NCI-H1048 (cell line): ENCODE measurements at places on chromosomes 6 and 20.

DNA sequence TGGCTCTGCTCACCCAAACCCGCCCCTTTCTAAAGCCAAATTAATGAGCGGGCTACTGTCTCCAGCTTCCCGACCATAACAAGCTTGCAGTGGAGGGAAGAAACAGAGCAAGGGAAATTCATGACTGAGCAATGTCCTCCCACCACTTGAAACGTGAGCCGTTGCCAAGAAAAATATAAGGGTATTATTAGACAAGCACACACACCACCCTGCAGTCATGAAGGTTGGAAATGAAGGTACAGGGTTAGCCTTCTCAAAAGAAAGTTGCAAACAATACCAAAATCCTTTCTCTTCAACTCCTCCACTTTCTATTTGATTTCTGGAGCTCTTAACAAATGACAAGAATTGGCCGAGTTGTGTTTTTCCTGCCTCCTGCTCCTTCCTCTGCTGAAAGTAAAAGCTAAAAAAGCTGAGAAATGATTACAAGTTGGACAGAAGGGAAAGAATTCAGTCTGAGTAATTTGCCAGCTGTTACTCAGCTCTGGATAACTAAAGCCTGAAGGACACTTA is 151.1 kb upstream of the B3GAT2 start:
- no peak for DNase-seq

DNA sequence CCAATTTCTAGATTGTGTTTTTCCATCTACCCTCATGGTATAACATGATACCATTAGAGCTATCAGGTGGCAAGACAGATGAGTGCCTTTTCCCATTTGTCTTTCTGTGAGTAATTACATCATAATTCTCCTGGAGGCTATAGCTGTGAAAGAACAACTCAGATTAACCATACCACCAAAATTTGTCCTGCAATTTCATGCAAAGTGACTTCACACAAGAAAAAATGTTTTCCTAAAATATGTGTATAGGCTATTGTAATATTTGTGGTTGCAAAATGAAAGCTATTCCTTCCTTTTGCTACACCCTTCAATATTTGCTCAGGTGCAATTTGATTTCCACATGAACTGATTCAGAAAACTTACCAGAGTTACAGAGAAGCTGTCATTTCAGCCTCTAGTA is 547.7 kb upstream of the ID4 start:
- no peak for DNase-seq

DNA sequence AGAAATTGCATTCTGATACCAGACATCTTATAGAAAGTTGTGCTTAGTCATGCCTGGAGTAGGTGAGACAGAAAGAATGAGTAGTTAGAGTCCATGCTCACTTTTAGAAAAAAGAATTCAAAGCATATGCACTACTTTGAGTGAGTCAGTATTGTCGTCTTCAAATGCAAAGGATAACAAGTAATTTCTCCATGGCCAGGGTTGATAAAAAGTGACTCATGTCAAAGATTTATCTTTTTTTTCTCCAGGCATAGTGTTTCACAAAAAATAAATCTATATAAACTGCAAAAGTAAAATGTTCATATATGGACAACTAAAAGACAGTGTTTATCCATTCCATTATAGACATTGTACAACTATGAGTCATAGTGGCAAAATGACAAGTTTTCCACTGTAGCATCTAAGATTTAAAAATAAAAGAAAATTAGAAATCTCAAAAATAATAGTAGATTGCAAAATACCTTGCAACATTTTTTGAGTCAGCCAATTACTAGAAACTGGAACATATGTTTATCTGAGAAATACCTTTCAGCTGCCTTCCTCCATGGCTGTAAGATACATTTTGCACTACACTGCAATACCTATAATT is 329.6 kb downstream of the GRIK2 start:
- no peak for DNase-seq

- no peak for DNase-seq
Observed at GRCh38 chr20:16314748-16315159, 258.5 kb downstream of the KIF16B start.

DNA sequence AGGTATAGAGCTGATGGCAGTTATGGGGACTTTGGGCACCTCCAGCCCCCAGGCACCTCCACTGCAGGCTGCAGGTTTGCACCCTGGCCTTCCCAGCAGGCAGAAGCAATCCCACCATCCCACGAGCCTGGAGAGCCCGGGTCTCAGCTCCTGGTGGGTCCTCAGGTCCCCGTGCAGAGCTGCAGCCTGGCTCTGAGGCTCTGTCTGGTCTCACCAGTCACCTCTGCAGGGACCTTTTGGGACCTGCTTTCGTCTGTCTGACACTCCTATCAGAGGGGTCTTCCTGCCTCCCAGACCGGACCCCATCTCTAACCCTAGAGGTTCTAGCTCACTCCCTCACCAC is 41.9 kb downstream of the FGD2 start:
- no peak for DNase-seq

DNA sequence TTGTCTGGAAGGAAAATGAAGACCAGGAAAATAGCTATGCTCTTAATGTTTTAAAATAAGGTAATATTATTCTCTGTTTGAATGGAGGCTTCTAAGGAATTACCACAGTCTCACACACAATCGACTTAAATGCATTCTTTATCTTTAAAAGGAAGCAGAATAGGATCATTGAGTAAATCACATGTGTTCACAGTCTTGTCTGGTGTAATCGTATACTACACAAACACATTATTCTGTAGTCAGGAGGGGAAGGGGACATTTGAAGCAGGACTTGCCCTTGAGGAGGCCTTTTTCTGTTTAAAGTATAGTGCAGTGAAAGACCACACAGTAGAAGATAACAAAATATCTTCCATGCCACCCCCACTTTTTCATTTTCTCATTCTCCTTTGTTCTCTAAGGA is 20.6 kb upstream of the REV3L start:
- DNase-seq = no peak

- no peak for DNase-seq
Observed at GRCh38 chr6:158165919-158166416, 2.1 kb downstream of the SERAC1 start.

DNA sequence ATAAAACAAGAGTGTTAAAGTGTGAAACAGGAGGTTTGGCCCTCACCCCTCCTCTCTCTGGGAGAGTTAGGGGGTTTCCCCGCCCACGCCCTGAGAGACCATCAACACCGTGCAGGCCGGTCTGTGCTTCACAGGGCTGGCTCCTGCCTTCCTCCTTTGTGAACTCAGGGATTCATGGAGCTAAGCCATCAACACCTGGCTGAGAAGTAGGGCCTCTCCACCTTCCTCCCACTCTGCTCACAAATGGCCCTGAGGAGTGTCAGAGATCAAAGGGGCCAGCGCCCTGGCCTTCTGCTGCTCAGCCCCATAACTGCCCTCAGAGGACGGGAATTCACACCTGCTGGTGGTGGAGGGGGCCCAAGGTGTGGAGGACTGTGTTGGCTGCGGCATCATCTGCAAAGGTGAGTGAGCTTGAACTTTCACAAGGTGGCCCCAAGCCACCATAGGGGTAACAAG is 88.6 kb downstream of the PSMB1 start:
- DNase-seq = no peak

GRCh38 chr6:74018825-74019224 is 322.8 kb downstream of the CD109 start:
- no peak for DNase-seq

DNA sequence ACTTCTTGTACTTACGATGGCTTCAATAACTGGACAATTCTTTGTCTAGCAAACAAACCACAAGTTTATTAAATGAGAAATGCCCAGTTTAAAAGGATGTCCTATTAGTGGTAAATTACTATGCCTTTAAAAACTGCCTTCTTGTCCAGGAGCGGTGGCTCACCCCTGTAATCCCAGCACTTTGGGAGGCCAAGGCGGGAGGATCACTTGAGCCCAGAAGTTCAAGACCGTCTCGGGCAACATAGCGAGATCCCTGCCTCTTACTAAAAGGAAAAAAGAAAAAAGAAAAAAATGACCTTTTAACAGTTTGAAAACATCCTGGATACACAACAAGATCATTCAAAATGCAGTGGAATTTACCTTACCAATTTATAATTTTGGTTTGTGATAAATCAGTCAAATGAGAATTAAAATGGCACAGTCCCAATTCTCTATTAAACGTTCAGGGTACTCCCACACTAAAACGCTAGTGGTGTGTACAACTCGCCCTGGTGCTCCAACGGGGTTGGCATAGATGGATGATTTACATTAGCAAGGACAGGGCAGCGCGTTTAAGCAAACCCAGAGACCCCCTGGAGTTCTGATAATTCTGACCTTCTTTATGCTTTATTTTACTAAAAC is 2.3 kb downstream of the ZBTB2 start:
- DNase-seq = no peak

DNA sequence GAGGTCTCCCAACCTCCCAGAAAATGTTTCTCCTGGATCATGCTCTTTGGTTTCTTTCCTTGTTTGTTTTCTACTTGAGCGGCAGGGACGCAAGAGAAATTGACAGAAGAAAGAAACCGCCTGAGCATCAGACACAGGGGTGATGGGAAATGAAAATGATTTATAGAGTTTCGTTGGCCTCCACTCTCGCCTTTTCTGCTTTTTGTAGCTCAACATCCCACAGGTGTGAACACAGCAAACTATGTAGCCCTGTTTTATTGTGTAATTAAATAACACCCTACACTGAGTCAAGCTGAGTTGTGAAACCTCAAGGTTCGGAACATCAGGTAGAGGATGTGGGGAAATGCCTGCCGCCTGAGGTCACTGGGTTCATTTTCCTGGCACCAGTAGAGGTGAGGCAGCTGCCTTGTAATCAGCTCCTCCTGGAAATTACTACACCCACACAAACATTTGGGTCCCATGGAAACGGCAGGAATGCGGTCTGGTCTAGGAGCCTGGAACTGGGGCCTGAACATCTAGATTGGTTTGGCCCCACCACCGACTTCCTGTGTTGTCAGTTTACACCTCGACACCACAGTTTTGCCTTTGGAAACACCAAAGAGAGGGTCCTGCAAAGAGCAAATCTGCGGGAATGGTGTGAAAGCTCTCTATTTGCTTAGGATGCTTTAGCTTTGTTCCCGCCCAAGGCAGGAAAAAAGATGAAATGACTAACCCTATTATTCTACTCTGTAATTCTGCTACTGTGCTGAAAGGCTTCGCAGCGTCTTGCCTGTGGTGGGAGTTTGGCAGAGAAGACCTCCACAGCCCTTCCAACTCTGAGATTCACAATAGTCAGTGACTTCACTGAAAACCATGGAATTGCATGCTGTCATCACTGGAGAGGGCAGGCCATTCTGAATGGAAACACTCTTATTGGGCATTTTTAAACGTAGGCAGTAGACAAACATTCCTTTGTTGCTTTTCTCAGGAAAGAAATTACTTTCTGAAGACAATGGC is 53.0 kb downstream of the ADAT2 start:
- no peak for DNase-seq
